ENCODE measurements at places on chromosomes 4 and X.
A peak's percentile ranks its signal among the peaks of the same experiment; 100 is the strongest.

DNA sequence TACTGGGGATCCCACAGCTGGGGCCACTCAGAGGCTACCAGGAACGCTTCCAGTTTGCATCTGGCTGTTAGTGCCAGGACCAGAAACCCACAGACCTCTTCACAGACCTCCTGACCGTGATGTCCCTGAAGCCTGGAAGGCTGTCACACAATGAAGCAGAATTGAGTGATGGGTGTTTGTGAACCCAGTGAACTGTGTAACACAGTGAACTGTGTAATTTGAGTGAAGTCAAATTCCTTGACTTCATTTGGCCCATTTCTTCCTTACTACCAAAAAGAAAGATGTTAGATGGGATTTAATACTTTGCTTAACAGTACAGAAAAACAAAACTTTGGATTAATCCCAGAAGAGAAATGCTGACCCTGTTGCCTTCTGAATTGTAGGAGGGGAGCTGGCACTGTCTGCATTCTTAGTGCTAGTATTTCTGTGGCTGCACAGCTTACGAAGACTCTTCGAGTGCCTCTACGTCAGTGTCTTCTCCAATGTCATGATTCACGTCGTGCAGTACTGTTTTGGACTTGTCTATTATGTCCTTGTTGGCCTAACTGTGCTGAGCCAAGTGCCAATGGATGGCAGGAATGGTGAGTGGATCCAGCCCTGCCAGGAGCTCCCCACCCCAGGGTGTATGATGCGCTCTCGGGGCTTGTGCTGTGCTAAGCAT is 17.8 kb downstream of the SRD5A3 start:
- DNase-seq: no peak

GRCh38 chr4:86521373-86521969 is 72.6 kb upstream of the PTPN13 start:
- no peak for DNase-seq

- no peak for DNase-seq
Observed at GRCh38 chr4:144185086-144185485, 44.6 kb upstream of the GYPA start.

DNA sequence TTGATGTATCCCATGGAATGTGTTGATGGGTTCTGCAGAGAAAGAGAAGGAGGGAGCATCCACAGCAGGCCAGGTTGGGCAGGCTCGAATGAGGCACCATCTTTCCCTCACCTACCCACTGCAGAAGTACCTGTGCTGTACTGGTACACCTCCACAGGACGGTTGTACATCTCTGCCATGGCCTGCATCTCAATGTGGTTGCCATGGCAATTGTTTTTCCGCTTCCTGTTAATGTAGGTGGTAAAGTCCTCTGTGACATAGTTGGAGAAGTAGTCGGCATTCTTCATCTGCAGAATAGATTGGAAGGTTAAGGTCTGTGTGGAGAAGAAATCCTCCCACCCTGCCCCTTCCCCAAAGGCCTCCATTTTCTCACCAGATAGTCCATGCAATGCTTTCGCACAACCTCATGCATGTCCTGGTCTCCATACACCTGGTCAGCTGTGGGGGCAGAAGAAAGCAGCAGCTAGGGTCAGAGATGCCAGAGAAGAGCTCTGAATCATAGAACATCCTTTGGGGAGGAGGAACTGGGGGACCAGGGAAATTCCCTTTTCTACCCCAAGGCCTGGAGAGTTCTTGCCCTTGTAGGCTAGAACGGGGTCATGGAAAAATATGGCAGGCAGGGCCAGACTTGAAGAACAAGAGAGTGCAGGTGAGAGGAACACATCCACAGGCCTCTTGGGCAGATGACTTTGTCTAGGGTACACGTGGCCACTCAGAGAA is 15.9 kb upstream of the PIM2 start:
- no peak for DNase-seq

DNA sequence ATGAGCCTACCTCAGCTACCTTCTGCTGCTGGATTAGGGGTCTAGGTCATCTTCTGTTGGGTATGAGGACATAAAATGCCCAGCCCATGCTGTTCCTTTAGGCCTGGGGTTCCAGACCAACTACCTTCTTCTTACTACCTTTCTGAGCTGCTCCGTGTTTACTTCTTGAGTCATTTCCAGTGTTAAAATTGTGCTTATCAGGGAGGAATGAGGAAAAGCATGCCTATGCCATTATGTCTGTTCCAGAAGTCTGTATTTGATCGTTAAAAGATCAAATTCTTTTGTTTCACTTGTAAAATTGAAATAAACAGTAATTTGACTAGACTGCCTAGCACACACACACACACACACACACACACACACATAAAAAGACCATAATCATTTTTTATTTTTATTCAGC is 1912.7 kb upstream of the TENM3 start:
- no peak for DNase-seq

- DNase-seq: no peak
Observed at GRCh38 chr4:107630185-107630705, 89.8 kb downstream of the PAPSS1 start.

DNA sequence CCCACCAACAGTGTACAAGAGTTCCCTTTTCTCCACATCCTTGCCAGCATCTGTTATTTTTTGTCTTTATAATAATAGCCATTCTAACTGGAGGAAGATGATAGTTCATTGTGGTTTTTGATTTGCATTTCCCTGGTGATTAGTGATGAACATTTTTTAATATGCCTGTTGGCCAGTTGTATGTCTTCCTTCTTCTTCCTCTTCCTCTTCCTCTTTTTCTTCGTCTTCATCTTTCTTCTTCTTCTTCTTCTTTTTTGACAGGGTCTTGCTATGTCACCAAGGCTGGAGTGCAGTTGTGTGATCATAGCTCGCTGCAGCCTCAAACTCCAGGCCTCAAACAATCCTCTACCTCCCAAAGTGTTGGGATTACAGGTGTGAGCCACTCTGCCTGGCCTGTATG is 87.4 kb downstream of the CCDC160 start:
- DNase-seq: peak; percentile 1

DNA sequence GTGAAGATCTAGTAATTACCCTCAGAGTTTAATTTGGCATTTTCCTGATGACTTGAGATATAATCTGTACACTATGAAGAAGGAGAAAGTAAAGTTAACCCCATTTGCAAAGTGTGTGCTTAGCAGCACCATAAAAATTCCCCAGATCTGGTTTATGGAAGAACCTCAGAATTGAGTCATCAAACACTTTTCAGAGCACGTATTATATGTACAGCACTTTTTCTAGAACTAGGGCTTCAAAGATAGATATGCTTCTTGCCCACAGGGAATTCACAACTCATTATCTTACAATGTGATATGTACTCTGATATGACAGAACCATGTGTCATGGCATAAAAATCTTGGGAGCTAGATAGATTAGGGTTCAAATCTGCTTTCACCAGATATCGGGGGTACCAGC is 150.9 kb downstream of the SLC10A7 start:
- DNase-seq: no peak

GRCh38 chr4:72951147-72951546 is 118.4 kb downstream of the COX18 start:
- no peak for DNase-seq

DNA sequence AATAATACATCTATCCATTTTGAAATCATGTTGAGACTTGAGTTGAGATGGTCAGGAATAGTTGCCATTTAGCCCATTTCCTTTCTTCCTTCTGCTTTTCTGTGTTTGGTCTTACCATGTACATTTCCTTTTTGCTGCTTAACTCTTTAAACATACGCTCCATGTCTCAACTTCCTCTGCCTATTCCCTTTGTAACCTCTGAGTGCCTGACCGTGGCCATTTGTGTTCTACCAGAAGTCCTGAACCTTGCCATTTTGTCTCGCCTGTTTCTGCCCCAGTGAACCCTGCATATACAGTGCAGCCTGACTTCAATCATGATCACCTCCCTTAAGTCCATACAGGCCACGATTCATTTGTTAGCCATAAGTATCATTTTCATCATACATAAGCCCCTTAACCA is 169.0 kb downstream of the RAPGEF2 start:
- DNase-seq: no peak

GRCh38 chrX:19177721-19178120 is 55.5 kb upstream of the ADGRG2 start:
- no peak for DNase-seq

All from naive B cell (primary cell).